ENCODE measurements at places on chromosomes 2 and 18. TPM values are rescaled to one million over a fixed set of nuclear protein-coding genes. Genes with fewer than 3 reads are reported as not detected.

Gene CD226
- 6.4 TPM for total RNA-seq

Gene IGFBP5
- 1,007 TPM for total RNA-seq

Gene RAB17
- total RNA-seq, result 0.60 TPM

Gene TUBA4B
- total RNA-seq, result not detected

Gene KYNU
- total RNA-seq, result 1.8 TPM

Gene DSC2
- 2.8 TPM for total RNA-seq

Gene AOX1
- 3.0 TPM for total RNA-seq

Gene DNAJC5G
- total RNA-seq, result not detected

Gene FOXD4L1
- 0.30 TPM for total RNA-seq

Gene GPR35
- total RNA-seq, result 0.30 TPM

Data from smooth muscle cell of the umbilical artery (primary cell).